NCI-H510A treated with DMSO at 0.1 percent for 48 hours (cell line): ENCODE measurements at places on chromosomes 16 and 17.

DNA sequence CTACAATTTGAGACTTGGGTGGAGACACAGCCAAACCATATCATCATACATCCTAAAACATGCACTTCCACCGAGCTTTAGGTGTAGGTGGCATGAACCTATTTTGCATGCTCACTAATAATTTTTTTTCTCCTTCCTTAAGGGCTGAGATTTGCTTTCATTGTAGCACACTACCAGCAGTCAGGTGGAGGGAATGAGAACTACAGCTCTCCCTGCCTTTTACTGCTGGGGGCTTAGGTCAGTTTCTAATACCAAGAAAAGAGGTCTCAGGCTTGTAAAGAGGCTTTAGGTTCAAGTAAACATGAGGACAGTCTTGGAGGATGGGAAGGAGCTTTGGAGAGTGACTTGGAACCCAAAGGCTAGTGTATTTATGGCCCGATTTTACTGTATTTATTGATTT lies 22.0 kb downstream of the CFAP20 start:
- no peak for DNase-seq

- DNase-seq = no peak
These were observed 275.4 kb downstream of the SEC14L1 start for GRCh38 chr17:77416105-77416713.

GRCh38 chr17:11252146-11252545 lies 11.1 kb downstream of the SHISA6 start:
- no peak for DNase-seq

DNA sequence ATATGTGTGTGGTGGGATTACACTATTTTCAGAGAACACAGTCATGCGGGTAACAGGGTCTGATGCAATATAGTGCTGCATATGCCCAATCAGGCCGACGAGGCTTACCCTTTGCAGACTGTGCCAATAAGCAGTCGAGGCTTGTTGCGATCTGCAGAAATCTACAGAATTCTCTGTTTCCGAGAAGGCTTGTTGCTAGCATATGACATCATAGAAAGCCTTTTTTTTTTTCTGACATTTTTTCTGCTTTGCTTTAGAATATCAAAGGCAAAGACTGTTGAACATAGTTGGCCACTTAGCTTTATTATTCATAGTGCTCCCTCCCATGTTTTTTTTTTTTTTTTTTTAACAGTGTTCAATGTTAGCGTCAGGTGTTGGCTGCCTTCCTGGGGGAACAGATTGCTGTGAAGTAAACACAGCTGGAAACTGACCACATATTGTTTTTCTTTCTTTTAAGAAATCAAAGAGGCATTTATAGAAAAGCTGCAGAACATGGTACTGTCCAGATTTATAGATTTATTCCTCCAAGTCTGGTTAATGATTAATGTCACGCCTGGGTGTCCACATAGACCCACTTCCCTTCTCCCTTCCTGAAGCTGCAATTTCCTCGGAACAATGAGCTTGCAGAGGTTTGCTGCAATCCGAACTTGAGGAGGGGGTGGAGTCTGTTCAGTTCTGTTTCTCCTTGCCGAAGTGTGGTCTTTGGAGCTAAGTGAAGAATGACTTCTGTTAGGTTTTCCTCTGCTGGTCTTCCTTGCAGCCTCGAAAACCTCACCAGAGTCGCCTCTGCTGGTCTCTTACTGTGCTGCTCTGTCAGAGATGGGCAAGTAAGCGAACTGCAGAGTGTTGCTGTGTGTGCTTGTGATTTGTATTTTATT lies 87.3 kb downstream of the MAP2K6 start:
- DNase-seq = peak; percentile 37

DNA sequence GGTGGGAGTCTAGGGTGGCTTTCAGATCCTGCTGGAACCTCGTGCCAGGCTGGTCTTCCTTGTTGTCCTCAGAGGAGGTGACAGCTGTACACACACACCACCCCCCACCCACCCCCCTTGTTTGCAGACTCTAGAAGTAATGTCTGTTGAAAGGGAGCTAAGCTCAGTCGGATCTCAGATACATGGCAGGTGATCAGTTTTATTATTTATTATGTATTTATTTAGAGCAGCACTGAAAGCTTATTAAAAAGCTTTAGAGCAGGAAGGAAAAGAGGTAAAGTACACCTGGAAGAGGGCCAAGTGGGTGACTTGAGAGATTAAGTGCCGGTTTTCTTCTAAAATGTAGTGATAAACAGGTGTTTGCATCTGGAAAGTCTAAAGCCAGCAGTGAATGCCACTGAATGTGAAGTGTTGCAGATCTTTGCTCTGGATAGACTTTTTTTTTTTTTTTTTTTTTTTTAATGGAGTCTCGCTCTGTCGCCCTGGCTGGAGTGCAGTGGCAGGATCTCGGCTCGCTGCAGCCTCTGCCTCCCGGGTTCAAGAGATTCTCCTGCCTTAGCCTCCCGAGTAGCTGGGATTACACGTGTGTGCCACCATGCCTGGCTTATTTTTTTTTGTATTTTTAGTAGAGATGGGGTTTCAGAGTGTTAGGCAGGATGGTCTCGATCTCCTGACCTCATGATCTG lies 40.2 kb downstream of the FOXK2 start:
- peak; percentile 94 for DNase-seq

GRCh38 chr17:83151056-83151441 lies 71.6 kb downstream of the METRNL start:
- no peak for DNase-seq

DNA sequence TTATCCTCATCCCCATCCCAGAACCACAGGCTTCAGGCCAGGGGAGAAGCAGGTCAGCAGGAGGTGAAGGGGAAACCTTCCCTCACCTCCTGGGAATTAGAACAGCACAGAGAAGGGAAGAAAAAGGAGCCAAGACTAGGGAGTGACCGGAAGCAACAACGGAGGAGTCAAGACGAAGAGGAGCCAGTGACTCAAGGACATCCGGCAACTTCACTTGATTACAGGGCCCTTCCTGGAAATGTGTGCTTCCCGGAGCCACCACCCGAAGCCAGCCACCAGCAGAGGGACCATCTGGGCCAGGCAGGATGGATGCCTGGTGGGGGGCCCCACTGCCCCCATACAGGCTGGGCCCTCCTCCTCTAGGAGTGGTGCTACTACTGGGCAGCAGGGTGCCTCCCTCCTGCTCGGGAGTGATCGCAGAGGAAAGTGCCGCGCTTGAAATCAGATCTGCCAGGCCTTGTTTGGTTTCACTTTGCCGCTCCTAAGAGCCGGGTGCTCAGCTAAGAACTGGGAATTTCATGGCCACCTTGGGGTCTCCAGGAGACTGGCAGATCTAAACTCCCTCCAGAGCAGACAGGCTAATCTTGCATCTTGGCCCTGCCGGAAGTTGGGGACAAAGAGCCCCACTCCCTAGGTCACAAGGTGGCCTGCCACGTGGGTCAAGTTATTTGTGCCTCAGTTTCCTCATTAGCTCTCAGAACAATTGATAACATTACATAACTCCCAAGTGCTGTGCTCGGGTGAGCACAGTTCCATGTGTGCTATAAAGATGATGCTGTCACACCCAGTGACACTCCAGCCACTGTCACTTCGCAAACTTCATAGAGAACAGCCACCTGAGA lies 6.6 kb downstream of the CDC42EP4 start:
- peak; percentile 75 for DNase-seq

DNA sequence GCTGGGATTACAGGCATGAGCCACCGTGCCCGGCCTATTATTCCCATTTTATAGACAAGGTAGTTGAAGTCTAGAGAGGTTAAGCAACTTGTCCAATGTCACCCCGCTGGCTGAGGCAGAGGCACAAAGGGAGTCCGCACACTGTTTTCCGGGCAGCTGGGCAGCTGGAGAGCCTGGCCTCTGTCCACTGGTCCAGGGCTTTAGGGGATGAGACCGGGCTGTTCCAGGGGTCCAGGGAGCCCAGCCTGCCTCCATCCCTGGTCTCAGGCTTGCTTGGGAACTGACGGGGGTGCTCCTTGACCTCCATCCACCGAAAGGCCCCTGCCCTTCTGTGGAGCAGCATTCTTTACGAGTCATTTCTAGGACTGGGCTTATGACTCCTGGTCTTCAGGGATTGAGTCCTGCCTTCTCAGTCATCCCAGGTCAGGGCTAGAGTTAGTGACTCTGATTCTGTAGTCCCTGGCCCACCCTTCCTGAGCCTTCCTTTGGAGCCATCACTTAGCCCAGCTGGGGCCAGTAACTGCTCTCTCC lies 37.5 kb downstream of the SOCS3 start:
- no peak for DNase-seq

- DNase-seq = no peak
These were observed 48.1 kb upstream of the HS3ST4 start for GRCh38 chr16:25643633-25644032.

GRCh38 chr17:81338274-81339190 lies 43.4 kb upstream of the SLC38A10 start:
- no peak for DNase-seq

- no peak for DNase-seq
These were observed 57.1 kb upstream of the KIF2B start for GRCh38 chr17:53765609-53766008.

DNA sequence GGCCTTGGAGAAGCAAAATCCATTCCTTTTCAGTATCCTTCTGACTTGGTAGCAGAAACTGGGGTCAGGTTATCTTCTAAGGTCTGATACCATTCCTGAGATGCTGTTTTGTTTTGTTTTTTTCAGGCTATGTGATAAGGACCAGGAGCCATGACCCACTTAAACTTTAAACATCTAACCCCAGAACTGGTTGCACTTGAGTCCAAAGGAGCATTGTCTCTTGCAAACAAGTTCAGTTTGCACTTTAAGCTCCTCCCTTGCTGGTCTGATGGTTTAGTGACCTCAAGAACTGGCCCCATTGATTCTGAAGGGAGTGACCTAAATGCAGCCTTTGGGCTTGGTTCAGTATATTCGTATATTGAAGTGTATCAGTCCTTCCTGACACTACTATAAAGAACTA lies 75.2 kb downstream of the ERCC4 start:
- DNase-seq = no peak

- no peak for DNase-seq
These were observed 46.0 kb downstream of the HOXB1 start for GRCh38 chr17:48484850-48485249.

DNA sequence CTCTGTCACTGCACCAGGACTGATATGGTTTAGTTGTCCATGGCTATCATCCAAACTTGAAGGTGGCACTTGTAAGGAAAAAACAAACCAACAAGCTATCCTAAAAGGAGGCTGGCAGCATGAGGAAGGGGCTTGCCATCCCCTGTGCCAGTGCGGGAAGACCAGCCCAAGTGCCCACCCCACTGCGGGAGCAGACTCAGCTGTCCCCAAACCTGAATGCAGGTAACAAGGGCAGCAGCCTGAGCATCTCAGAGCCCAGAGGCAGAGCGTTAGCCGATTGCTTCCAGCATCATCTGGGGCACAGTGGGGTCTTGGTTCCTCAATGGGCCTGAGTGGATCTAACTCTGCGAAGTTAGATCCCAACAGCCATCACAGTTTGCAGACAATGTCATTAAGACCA lies 29.2 kb upstream of the C16orf78 start:
- DNase-seq = no peak

DNA sequence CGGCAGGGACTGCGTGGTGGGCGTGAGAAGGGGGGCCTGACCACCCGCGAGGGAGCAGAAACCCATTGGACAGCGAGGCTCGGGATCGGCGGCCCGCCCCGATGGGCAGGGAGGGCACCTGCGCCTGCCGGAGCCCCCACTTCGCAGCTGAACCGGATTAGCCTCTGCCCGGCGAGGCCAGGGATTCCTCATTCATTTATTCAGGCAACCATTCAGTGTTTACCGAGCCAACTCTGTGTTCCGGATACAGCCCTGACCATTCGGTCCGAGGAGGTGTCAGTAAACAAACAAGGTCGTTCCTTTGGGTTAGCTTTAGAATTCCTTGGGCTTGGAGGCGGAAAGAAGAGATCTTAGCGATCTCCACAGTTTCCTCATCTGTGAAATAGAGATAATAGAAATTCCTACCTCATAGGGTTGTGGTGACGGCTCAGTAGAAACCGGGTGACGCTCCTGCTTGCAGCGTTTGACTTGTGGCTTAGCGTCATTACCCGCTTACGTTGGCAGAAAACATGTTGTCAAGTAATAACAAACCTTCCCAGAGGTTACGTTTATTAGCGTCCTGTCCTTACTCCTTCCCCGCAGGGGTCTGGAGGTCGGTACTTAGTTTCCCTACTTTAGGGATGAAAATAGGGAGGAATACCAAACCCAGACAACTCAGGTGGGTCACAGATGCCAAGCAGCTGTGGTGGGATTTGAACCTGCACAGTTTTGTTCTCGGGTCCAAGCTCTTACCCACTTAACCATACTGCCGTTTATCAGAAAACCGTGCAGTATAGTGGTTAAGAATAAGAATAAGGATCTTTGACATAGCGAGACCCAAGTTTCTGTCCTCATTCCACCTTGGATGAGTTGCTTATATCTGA lies 893 bp downstream of the POLR3E start:
- DNase-seq = peak; percentile 84

GRCh38 chr16:4409081-4409932 lies 7.1 kb downstream of the CORO7 start:
- DNase-seq = no peak

DNA sequence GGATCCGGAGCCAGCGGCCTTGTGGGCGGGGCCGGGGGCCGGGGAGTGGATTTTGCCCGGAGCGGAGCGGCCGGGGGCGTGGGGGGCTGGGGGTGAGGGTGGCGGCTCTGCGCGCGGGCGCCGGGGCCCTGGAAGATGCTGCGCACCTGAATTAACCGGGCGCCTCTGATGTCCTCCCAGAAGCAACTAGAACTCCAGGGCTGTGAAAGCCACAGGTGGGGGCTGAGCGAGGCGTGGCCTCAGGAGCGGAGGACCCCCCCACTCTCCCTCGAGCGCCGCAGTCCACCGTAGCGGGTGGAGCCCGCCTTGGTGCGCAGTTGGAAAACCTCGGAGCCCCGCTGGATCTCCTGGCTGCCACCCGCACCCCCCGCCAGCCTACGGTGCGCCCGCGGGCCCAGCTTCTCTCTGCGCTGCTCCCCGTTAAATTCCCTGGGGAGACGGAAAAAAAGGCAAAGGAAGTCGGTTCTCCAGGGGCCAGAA lies 549 bp downstream of the SLC26A11 start:
- DNase-seq = peak; percentile 7

DNA sequence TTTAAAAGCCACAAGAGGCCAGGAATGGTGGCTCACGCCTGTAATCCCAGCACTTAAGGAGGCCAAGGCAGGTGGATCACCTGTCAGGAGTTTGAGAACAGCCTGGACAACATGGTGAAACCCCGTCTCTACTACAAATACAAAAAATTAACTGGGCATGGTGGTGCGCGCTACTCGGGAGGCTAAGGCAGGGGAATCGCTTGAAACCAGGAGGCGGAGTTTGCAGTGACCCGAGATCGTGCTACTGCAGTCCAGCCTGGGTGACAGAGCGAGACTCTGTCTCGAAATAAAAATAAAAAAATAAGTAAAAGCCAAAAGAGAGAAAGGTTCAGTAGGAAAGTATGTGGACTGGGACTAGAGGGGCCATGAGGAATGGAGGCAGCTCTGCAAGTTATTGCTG lies 13.1 kb upstream of the ITGAL start:
- no peak for DNase-seq

DNA sequence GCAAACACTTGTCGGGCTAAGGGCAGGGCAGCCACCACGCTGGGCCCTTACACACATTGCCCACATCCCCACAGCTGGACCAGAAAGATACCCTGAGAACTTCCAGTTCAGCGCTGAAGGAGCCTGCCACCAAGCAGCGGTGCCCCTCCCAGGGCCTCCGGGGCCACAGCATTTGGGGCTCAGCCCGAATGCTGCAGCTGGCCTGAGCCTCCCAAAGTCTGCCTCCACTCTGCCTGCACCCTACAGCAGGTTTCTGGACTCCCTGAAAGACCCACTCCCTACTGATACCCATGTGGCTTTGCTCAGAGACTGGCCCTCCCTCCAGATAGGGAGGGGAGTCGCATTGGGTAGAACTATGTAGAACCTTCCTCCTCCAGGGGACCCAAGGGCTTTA lies 1.5 kb downstream of the MCRIP1 start:
- no peak for DNase-seq
